ENCODE measurements at places on chromosomes 13 and 19.

- no peak for DNase-seq
These were observed 386 bp downstream of the VAV1 start for GRCh38 chr19:6772866-6773322.

GRCh38 chr19:32498648-32499200 is 82.3 kb upstream of the PDCD5 start:
- no peak for DNase-seq

GRCh38 chr13:29605860-29606526 is 10.5 kb upstream of the SLC7A1 start:
- DNase-seq: no peak

DNA sequence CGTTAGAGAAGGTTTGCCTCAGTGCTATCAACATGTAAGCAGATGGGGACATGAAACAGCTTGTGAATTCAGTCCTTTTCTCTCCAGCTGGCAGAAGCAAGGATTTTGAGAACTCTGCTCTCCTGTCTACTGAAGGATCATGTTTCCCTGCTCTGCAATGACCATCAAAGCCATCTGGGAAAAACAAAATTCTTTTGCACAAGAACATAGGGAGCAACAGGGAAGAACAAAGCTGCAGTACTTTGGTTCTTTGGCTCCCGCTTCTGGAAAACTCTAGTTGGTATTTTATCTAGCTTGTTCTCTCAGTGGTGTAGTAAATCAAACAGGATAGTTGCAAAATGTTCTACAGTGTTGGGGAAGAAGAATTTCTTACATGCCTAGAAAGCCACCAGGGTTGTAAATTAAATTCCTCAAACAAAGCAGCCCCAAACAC is 270.4 kb downstream of the ENOX1 start:
- DNase-seq: no peak

- DNase-seq: no peak
These were observed 11.8 kb downstream of the ARHGEF18 start for GRCh38 chr19:7360393-7360984.

DNA sequence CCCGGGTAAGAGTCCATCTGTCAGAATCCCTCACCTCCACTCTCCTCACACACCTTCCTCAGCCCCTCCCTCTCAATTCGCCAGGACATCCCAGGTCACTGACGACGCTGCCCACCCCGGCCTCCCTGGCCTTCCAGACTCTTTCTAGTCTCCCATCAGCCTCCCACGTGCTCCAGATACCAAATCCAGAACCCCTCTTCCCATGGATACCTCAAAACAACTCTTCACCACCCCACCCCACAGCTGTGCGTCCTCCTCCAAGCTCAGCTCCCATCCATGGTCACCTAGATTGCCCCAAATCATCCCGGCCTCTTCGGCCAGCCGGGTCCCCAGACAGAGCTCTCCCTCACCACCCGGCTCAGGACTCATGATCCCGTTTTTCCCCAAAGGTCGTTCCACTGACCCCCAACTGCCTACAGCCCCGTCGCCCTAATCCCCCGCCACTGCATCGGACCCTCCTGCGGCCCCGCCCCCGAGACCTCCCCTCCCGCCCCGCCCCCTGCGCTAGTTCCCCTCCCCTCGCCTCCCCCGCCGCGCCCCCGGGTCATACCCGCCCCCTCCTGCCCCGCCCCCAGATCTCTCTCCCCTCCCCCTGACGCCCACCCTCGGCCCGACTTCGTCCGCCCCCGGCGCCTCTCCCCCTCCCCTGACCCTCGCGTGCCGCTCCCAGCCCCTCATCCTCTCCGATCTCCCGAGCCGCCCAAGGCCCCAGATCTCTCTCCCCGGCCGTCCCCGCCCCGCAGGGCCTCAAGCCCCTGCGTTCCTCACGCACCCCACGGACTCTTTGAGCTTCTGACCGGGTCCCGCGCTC is 546 bp downstream of the UBXN6 start:
- DNase-seq: no peak

GRCh38 chr19:11196406-11197287 is 698 bp downstream of the KANK2 start:
- no peak for DNase-seq

DNA sequence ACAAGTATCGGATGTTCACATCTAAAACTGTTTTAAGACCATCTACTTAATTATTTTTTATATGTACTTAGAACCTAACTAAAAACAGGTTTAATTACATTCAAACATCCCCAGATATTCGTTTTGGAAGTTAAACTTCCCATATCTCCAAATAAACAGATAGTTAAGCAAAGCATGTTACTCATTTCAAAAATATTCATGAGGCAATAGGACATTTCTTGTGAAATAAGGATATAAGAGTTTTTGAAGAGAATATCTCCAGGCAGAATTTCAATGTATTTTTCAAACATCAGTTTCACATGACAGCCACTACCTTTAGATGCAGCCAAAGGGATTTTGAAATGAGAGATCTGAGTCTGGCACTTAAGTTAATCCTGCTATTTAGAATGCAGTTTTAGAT is 697.5 kb downstream of the SLITRK1 start:
- no peak for DNase-seq

DNA sequence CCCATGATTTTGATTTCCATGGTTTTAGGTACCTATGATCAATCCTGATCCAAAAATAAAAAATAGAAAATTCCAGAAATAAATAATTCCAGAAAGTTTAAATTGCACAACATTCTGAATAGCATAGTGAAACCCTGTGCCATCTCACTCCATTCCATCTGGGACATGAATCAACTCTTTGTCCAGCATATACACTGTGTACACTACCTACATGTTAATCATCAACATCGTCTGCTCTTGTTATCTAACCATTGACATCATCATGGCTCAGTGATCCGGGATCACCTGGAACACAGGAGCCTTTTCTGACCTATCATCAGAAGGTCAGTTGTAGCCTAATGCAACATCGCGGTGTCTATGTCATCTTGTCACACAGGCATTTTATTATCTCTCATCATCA is 75.6 kb downstream of the MYO16 start:
- no peak for DNase-seq

GRCh38 chr13:111508902-111509509 is 188.6 kb downstream of the TEX29 start:
- no peak for DNase-seq

- DNase-seq: no peak
These were observed 137.2 kb downstream of the CYSLTR2 start for GRCh38 chr13:48790966-48791365.

DNA sequence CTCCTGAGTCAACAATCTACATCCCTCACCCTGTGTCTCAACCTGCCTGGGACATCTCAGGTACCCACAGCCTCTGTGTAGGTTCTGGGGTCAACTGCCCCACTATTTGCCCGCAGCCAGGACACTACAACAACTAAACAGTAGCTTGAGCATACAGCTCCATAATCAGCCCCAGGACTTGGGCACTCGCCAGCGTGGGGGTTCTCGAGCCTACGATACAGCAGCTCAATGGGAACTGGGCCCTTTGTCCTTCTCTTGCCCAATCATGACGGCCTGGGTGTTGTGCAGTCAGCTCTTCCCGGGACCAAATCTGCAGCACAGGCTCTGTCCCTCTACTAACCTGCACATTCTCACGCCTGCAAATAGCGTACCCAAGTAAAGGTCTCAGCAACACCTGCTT is 1.3 kb downstream of the ZNF180 start:
- DNase-seq: no peak

GRCh38 chr13:94270556-94270955 is 208.9 kb downstream of the DCT start:
- no peak for DNase-seq
